RKO (cell line): ENCODE measurements at places on chromosomes 4 and X.

DNA sequence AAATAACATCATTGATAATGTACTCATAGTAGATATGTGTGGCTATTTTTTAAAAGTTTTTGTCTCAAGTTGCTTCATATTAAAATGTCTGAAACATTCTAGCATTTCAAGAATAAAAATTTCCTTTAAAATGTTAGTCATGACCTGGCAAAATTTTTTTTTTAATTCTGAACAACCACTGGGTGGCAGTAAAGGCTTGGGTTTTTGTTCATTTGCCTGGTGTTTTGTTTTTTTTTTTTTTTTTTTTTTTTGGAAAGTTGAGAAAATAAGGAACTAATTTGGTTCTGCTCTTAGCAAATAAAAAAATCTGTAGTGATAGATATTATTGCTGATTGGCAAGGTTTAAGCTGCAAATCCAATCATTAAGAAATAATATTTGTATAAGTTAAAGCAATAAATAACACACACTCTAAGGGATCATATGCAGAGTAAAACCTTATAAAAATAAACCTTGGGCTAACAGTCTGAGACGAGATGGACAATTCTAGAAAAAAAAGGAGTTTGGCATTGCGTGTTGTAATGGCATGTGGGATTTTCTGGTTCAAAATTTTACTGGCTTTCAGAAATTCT lies 81.4 kb downstream of the CEP44 start:
- DNase-seq, result peak; percentile 47

- DNase-seq, result no peak
Observed at GRCh38 chr4:67725981-67726380, 25.0 kb upstream of the UBA6 start.

DNA sequence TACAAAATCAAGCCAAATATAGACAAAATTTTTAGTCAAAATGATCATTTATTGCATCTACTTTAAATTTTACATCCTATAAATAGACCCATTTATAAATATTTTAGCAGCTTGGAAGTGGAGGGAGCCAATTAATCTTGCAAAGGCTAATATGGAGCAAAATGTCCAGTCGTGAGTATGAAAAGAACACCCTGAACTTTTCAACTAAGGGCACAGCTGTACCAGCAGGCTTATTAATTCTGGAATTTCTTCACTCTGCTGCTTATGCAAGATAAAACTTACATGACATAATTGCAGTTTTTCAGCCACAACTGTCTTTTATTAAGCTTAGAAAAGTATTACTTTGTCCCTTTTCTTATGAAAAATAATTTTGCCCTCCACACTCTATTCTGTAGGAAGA lies 22.9 kb upstream of the USP53 start:
- DNase-seq, result no peak

GRCh38 chrX:136209016-136209738 lies 42.0 kb downstream of the MAP7D3 start:
- DNase-seq, result no peak

DNA sequence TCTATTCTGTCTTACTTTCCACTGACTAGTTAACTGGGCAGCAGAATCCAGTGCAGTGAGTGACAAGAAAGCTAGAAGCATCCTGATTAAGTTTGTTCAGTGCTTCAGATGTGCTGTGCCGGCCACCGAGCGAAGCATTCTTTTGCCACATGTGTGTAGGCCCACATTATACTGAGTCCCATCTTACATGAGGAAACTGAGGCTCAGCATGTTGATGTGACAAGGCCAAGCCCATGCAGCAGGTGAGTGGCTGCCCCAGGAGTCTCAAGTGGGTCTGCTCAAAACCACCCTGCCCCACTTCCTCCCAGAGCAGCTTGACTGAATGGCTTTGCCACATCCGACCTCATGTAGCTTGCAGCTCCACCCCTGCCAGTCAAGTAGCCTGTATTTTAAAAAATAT lies 50.5 kb downstream of the RHOH start:
- DNase-seq, result no peak

DNA sequence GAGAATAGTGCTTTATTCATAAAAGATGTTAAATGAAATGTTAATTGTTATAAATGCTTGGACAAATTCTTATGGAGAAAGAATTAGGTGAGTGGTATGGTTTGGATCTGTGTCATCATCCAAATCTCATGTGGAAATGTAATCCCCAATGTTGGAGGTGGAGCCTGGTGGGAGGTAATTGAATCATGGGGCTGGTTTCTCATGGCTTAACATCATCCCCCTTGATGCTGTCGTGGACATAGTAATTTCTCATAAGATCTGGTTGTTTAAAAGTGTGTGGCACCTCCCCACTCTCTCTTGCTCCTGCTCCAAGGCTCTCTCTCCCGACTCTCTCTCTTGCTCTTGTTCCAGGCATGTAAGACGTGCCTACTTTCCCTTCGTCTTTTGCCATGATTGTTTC lies 22.5 kb downstream of the GYPE start:
- no peak for DNase-seq

DNA sequence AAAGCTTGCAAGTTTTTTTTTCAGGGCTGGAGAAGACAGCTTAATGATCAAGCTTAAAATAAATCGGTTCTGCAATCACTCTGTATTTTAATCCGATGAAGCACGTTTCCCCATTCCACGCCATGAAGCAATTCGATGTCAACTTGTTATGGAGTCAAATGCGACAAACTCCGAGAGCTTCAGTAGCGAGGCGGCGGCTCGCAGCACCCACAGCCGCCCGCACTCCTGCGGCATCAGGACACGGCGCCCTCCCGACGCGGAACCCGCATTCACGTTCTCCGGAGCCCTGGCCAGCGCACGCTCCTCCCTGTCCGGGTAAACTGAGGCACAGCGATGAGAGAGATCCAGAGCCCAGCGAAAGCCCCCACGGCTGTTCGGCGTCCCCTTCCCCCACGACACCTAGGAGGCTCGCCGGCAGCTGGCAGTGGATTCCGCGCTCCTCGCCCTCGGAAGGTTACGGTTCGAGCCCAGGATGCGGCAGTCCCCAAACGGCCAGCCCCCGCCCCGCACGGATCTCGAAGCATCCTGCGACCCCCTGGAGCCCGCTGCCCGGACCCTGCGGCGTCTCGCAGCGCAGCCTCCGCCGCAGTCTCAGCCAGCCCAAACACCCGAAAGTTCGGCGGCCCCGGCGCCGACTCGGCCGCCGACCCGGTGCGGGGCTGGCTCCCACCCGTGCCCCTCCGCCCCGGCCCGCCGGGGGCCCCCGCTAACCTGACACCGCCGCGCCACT lies 507 bp downstream of the MFAP3L start:
- no peak for DNase-seq
